ENCODE measurements at places on chromosomes 2 and 18.

DNA sequence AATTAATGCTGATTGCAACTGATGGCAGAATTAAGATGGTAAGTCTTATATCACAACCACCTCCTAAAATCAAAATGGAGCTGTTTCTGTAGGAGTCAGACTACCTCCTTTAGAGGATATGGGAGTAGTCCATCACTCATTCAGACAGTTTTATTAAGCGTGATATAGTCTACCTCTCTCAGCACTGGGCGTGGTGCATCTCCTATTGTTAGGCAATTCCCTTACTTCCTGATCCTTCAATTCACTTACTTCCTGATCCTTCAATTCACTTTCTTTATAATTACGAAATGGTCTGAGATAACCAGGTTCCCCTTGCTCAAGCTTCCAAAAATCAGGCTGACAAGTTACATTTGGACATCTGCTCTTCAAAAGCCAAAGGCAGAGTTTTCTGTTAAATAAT, 31.9 kb downstream of the ATP8B1 start:
- DNase-seq, result no peak

- no peak for DNase-seq
Measured at GRCh38 chr2:169658877-169659276, 35.3 kb downstream of the CFAP210 start.

- DNase-seq, result no peak
Measured at GRCh38 chr2:15253835-15254286, 307.3 kb downstream of the NBAS start.

GRCh38 chr2:122063716-122064115, 308.3 kb downstream of the TSN start:
- DNase-seq, result no peak

- no peak for DNase-seq
Measured at GRCh38 chr2:233684640-233685039, 2.9 kb downstream of the UGT1A7 start.

GRCh38 chr2:233075966-233076339, 15.8 kb downstream of the INPP5D start:
- peak; percentile 46 for DNase-seq

DNA sequence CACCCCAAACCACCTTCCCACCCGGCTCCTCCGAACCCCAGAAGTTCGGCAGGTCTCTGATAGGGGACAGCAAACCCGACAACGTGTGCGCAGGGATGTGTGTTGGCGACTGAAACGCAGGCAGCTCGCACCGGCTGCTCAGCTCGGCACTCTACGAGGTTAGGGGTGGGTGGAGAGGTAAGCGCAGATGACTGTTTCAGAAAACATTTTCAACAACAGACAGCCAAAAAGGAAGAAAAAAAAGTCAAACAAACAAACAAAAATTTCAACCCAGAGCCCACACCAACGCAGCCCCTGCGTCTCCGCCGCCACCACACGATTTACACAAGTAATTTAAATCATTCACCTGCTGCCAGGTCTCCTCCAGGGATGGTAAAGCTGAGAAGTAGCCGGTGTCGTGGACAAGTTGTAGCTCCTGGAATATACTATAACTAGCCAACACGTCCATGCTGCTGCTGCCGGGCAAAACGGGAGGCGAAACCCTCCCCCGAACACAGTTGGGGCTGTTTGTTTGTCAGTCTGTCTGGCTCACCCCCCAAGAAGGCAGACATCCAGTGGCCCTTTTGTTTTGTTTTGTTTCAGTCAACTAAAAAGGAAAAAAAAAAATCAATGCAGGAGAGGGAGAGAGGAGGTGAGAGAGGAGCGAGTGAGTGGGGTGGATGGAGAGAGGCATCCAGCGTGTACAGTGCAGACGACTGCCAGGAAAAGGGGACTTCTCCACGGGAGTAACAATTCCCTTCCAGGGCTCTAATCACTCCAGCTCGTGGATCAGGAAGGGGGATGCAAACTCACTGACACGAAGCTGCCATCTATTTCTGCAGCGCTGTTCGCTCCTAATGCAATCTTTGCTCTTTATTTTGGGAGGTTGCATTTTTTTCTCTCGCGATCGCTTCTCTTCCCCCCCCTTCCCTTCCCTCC, at the start of gene KLF7:
Gene KLF7 (minus strand): TSS at position 828 of the 918 bp plus-strand sequence. CDS start 380 bp downstream, at position 448.
- peak; percentile 42 for DNase-seq

DNA sequence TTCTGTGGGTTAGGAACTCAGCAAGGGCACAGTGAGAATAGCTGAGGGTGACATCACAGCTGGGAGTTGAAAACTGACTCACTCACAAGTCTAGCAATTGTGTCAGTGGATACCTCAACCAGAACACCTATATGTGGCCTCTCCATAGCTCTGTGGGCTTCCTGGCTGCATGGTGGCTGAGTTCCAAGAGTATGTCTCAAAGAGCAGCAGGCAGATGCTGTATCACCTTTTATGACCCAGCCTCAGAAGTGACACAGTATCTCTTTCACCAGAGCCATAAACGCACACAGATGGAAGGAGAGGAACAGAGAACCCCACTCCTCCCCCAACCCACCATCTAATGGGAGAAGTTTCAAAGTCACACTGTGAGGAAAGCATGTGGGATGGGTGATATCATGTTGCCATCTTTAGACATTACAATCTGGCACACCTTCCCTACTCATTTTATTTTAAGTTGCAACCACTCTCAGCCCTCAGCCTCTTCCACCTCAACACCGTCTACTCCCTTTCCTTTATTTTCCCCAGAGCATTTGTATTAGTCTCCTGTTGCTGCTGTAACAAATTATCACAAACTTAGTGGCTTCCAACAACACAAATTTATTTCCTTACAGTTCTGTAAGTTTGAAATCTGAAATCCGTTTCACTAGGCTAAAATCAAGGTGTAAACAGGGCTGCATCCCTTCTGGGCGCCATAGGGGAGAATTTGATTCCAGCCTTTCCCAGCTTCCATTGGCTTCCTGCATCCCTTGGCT, 134.6 kb upstream of the SPATS2L start:
- no peak for DNase-seq

GRCh38 chr2:158533009-158533408, 76.3 kb downstream of the PKP4 start:
- no peak for DNase-seq

DNA sequence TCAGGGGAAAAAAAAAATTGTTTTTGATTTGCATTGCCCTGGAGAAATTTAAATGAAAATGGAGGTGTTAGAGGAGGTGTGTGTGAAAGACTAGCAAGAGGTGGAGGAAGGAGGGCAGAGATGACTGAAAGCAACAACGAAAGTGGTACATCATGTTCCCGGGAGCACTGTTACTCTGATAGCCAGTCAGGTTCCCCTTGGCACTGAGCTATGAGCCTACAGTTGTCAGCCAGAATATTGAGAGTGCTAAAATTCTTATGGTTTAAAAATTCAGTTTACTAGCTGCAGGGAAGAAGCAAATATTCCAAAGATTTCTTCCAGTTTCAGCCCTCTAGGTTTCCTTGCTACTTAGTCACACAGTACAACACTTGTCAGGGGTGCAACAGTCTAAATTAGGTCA, 366.7 kb upstream of the DLGAP1 start:
- no peak for DNase-seq

DNA sequence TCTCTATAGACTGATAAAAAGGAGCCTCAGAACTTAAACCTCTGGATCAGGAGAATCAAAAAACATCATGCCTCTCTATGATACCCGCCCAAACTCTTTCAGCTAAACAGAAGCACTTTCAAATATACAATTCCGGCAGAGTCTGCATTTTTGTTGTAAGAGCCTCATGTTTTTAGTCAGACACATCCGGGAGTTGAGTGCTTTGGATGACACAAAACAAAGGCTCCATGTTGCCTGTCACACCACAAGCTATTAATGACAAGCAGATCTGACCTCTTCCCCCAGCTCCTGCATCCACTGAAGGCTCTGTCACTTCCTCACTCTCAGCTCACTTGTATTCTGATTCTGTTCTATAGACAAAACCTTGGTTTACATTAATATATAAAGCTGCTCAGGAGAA, 33.2 kb downstream of the SLC38A11 start:
- DNase-seq, result no peak
